Activated CD4-positive, alpha-beta T cell treated with anti-CD3 and anti-CD28 coated beads for 36 hours (primary cell): ENCODE measurements at places on chromosomes 16 and 17.

DNA sequence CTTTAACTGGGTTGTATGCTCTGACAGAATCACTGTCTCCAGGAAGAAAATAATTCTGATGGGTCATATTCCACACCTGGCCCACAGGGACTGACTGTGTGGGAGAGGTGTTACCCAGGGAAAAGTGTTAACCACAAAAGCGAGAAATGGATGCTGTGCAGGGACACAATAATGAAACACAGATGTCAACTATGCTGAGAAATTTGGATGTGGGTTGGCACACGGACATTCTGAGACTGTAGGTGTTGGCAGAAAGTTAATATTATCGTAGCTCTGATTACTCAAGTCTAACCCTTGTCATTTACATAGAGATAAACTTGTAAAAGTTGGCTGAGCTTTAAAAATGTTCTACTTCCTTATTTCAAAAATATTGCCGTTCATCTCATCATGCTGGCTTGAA lies 19.6 kb downstream of the TMC5 start:
- DNase-seq = no peak

- no peak for DNase-seq
These were observed 615.8 kb upstream of the ZFHX3 start for GRCh38 chr16:73663720-73664119.

GRCh38 chr16:63804126-63804525 lies 1317.7 kb downstream of the CDH11 start:
- DNase-seq = no peak

GRCh38 chr17:72631568-72631948 lies 460.9 kb downstream of the SLC39A11 start:
- no peak for DNase-seq

DNA sequence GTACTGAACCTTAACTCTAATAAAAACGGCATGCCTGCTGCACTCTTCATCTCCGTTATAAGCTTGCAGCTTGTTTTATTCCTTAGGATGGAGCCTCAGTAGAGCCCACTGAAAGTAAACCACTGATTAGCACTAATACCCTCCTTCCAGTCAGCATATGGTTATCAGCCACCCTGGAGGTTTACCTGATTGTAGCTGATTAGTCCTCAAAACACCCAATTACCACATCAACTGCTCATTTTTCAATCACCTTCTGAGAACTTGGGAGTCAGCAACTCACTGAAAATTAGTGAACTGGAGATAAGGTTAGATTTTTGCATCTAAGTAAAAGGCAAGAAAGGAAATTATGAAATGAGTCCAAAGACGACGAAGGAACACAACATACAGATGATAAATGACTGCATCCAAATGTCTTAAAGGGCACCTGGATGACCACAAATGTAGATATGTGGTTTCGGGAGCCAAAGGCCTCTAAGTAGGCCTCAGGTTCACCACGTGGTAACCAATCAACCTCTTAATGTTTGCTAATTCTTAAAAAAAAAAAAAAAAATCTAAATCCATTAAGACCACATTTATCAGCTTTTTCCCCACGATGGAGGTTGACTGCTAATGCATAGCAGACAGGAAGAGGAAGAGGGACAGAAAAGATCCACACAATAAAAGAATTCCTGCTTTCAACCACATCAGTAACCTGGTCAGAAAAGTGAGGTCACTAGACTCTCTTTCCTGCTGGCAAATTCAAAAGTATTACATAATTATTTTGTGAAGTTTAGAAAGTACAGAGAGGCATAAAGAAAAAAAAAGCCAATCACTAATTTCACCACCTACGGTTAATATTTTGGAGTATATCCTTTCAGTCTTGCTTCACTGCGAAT lies 28.0 kb downstream of the DCUN1D3 start:
- DNase-seq = no peak
